DMS79 (cell line): ENCODE measurements at places on chromosomes 11 and 22.

GRCh38 chr22:44326491-44326885, 13.7 kb upstream of the SHISAL1 start:
- no peak for DNase-seq

DNA sequence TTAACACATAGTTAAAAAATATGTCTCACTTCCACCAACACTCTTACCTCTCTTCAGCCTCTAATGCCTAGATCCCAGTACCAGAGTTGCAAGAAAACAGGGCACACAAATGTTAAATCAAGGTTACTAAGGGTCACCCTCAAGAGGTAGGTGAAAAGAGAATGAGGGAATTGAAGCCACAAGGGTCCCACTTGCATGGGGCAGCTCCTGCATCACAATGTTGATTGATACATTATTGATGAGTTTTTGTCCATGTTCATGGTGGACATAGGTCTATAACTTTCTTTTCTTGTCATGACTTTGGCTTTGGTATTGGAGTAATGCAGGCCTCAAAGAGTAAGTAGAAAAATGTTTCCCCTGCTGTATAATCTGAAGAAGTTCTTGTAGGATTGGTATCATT, 46.0 kb upstream of the IGLL5 start:
- DNase-seq, result no peak

GRCh38 chr11:102330231-102330630, 12.9 kb downstream of the BIRC3 start:
- no peak for DNase-seq

GRCh38 chr11:132158696-132159095, 788.3 kb downstream of the NTM start:
- DNase-seq, result no peak

- DNase-seq, result no peak
Measured at GRCh38 chr11:65429724-65430405, 7.3 kb downstream of the NEAT1 start.

- DNase-seq, result no peak
Measured at GRCh38 chr11:118628861-118629549, 21.6 kb downstream of the PHLDB1 start.

DNA sequence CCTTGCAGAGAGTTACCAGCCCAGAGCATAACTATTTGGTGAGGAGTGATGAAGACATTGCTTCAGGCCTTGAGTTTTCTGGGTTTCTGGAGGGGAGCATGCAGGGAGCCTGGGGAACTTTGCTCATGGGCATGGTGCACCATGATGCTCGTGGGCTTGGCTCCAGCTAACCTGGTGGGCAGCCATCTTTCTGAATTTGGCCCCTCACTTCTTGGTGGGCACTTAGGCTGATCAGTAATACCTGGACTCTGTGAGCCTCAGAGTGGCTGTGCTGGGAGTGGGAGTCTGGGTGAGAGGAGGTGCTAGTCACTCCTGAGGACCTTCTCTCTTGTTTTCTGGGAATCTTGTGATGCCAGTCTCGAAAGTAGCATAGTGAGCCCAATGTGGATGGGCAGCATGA, 30.6 kb downstream of the AMPD3 start:
- DNase-seq, result no peak

DNA sequence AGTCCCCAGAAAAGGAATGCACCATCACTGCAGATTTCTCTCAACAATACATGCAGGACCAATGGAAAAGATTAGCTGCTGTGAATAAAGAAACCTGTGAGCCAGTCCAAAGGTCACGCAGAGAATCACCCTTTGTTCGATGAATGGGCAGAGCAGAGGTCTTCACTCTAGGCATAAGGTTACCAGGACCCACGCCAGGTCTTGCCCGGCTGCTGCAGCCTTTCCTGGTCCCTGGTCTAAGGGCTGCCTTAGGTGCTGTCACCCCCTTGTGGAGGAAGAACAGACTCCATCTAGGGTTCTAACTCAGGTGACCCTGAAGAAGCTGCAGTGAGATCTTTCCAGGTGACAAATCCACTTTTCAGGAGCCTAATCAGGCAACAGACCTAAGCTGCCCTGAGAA, 29.0 kb upstream of the NAP1L4 start:
- DNase-seq, result no peak

- DNase-seq, result no peak
Measured at GRCh38 chr11:106172386-106172991, 95.0 kb downstream of the AASDHPPT start.

GRCh38 chr11:57421805-57422204, 5.1 kb downstream of the SLC43A3 start:
- DNase-seq, result no peak

DNA sequence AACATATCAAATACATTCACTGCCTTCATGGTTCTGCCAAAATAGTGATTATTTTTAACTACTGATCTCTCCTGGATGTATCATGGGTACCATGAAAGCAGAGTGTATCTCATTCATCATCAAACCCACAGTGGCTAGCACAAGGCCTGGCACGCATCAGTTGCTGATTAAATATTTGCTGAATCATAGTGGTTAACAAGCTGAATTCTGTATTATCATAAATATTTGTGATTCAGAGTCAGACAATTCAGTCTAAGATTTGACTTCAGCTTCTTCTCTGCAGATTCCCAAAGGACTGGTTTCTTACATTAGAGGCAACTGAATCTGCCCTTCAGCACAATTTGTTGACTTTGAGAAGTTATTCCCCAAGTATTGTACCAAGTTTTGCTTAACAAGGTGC, 715.8 kb upstream of the LRRC4C start:
- no peak for DNase-seq

DNA sequence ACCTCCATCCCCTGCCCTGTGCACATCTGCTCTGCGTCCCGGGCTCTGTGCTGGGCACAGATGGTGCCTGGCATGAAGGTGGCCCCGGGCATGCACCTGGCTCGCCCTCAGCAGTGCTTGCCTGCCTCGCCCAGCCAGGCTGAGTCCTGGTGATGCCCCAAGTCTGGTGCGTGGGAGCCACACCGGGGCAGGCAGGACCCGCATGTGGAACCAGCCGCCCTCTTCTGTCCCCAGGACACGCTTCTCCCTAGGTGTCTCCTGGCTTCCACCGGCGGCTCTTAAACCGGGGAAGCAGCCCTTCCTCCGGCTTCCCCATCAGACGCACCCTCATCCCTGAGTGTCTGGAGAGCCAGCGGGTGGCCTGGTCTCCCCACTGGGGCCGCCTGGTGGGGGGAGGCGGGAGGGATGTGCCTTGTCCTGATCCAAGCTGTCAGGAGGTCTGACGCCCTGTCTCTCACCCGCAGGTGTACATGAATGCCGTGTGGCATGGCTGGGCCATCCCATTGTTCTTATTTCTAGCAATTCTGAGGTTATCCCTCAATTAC, 45.0 kb downstream of the GRAMD4 start:
- no peak for DNase-seq

DNA sequence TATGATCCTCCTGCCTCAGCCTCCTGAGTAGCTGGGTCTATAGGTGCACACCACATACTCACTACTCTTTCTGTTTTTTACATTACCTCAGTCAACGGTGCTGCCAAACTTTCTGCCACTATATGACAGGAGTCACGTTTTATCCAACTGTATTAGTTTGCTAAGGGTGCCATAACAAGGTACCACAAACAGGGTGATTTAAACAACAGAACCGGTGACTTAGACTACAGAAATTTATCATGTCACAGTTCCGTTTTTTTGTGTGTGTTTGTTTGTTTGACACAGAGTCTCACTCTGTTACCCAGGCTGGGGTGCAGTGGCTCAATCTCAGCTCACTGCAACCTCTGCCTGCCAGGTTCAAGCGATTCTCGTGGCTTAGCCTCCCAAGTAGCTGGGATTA, 6.3 kb upstream of the SWAP70 start:
- DNase-seq, result no peak

DNA sequence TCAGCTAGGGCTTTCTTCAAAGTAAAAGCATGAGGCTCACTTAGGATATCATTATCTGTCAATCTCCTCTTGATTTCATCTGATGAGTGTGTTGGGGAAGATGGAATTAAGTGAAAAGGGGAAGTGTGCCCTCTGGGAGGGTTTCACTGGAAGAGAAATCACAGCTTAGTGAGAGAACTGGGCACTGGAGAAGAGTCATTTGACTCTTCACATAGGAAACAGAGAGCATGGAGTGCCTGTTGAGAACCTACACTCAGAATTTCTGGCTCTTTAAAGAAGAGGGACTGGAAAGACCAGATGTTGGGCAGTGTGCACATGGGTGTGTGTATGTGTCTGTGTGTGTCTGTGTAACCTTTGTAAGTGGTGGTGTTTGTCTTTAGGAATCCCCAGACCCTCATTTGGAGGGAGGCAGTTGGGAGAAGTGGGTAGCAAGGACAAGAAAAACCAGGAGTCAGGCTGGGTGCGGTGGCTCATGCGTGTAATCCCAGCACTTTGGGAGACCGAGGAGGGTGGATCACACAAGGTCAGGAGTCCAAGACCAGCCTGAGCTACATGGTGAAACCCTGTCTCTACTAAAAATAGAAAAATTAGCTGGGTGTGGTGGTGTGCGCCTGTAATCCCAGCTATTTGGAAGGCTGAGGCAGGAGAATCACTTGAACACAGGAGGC, 10.0 kb downstream of the STX3 start:
- no peak for DNase-seq

- no peak for DNase-seq
Measured at GRCh38 chr22:49660321-49660720, 167.4 kb downstream of the BRD1 start.

- DNase-seq, result no peak
Measured at GRCh38 chr11:73399159-73399590, 23.0 kb downstream of the RELT start.

- no peak for DNase-seq
Measured at GRCh38 chr11:68469122-68469521, 8.6 kb downstream of the PPP6R3 start.

DNA sequence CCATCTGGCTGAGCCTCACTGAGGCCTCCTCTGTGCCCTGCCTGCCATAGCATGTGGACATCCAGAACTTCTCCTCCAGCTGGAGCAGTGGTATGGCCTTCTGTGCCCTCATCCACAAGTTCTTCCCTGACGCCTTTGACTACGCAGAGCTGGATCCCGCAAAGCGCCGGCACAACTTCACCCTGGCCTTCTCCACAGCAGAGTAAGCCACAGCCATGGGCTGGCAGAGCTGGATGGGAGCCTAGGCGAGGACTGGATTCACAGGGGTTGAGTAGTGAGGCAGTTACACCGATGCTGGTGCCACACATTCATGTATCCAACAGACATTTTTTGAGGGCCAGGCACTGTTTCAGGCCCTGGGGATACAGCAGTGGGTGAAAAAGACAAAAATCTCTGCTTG, 9.1 kb downstream of the SMTNL1 start:
- DNase-seq, result no peak

DNA sequence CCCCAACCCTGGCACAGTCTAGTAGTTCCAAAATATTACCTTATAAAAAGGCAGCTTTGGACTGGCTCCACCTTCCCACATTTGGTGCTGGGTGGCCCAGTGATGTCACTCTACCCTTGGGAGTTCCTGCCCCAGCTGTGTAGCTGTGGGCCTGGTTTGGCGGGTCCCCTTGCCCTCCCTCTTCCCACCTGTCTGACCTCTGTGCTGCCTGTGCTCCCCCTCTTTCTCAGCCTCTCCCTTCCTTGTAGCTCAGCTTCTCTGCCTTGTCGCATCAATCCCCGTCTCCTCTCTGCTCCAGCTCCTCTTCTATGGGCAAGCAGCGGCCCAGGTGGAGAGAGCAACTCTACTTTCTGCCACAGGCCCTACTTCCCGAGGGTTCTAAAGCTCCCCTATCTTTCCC, 54.6 kb downstream of the CHRDL2 start:
- no peak for DNase-seq

GRCh38 chr11:86977441-86978050, 22.4 kb upstream of the FZD4 start:
- DNase-seq, result no peak
